ENCODE measurements at places on chromosomes 7 and 10. TPM values are rescaled to one million over a fixed set of nuclear protein-coding genes. Genes with fewer than 3 reads are reported as not detected.
A peak's percentile ranks its signal among the peaks of the same experiment; 100 is the strongest.

DNA sequence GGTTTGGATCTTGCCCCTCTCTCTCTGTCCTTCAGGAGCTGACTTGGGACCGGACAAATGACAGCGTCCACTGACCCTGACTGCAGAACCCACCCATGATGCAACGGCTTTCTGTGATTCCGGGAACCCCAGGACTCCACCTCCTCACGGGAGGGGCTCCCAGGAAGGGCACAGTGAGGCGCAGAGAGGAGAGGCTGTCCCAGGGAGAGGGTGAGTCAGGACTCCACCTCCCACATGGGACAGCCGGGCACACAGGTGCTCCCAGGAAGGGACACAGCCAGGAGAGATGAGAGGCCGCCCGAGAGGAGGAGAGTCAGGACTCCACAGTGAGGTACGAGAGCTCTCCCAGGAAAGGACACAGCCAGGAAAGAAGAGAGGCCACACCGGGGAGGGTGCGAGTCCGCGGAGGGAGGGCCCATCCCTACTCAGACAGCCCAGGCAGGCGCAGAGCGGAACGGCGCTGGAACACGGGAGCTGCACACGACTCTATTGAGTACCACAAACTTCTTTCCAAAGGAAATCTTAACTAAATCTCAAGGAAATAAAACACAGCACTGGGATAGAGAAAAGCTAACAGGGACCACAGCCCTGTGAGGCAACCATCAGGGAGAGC is 162.5 kb downstream of the MAD1L1 start:
- H3K27me3 ChIP-seq: no peaks in the 10 kb centered on the region
- H3K4me1 ChIP-seq: no peaks in the 10 kb centered on the region
- no peak overlapping the region for H3K4me3 ChIP-seq
- no peak for DNase-seq
- no peaks in the 10 kb centered on the region for H3K36me3 ChIP-seq

- H3K4me1 ChIP-seq: no peaks in the 10 kb centered on the region
- DNase-seq: no peak
These were observed 14.0 kb downstream of the IMPDH1 start for GRCh38 chr7:128395748-128396147.

- H3K27ac ChIP-seq: no peak overlapping the region
- no peaks in the 10 kb centered on the region for H3K27me3 ChIP-seq
- DNase-seq: no peak
These were observed 93.9 kb downstream of the SEPTIN7 start for GRCh38 chr7:35894721-35895120.

Gene RNF148
- 10.2 TPM for total RNA-seq

GRCh38 chr7:318878-319661 is 29.1 kb downstream of the FOXL3 start:
- H3K27ac ChIP-seq: no peak overlapping the region
- H3K36me3 ChIP-seq: no peaks in the 10 kb centered on the region
- no peaks in the 10 kb centered on the region for H3K4me1 ChIP-seq
- H3K4me3 ChIP-seq: no peak overlapping the region
- DNase-seq: peak; percentile 55
- H3K27me3 ChIP-seq: no peaks in the 10 kb centered on the region

DNA sequence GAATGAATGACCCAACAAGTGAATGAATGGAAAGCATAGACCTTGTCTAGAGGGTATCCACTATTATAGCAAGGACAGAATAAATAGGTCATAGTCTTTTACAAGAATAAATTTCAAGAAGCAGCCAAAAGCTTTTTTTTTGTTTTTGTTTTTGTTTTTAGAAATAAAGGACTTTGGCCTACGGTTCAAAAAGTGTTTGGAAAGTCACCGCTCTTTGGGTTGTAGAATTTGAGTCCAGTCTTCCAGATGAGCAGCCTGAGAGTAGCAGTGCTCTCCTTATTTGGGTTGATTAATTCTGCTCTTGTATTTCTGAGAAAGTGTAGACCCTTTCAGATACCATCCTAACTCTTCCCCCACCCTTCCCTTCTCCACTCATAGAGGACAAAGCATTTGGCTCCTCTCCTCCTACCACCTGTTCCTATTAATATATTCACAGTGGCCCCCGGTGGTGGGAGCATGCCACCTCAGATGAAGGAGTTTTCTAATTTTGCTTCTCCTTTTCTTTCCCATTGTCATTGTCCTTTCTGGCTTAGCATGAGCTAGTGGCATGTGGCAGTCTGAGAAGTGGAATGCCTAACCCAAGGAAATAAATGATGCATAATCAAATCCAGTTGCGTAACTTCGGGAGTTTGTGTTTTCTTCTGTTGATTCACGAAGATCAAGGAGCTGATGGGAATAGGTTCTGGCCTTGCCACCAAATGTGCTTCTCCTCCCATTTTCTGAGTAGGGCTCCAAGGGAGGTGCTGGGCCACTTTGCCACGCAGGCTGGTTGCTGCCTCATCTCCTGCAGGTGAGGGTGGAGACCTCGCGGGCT is 114.7 kb downstream of the CHN2 start:
- H3K4me3 ChIP-seq: no peak overlapping the region
- H3K4me1 ChIP-seq: no peaks in the 10 kb centered on the region
- H3K27me3 ChIP-seq: peaks cover 21% of the 10 kb centered on the region
- no peaks in the 10 kb centered on the region for H3K36me3 ChIP-seq
- H3K27ac ChIP-seq: no peak overlapping the region

Gene GIMAP7
- total RNA-seq: 20.6 TPM

GRCh38 chr10:116099023-116099420 is 174.0 kb downstream of the GFRA1 start:
- no peaks in the 10 kb centered on the region for H3K36me3 ChIP-seq
- H3K27me3 ChIP-seq: no peaks in the 10 kb centered on the region

- no peak overlapping the region for H3K4me3 ChIP-seq
- H3K4me1 ChIP-seq: peaks cover 21% of the 10 kb centered on the region
- H3K27ac ChIP-seq: no peak overlapping the region
- DNase-seq: peak; percentile 49
These were observed 94.1 kb downstream of the FZD1 start for GRCh38 chr7:91358303-91358702.

GRCh38 chr10:37478381-37478780 is 353.0 kb downstream of the ANKRD30A start:
- H3K36me3 ChIP-seq: no peaks in the 10 kb centered on the region
- H3K27ac ChIP-seq: no peak overlapping the region
- no peak overlapping the region for H3K4me3 ChIP-seq

DNA sequence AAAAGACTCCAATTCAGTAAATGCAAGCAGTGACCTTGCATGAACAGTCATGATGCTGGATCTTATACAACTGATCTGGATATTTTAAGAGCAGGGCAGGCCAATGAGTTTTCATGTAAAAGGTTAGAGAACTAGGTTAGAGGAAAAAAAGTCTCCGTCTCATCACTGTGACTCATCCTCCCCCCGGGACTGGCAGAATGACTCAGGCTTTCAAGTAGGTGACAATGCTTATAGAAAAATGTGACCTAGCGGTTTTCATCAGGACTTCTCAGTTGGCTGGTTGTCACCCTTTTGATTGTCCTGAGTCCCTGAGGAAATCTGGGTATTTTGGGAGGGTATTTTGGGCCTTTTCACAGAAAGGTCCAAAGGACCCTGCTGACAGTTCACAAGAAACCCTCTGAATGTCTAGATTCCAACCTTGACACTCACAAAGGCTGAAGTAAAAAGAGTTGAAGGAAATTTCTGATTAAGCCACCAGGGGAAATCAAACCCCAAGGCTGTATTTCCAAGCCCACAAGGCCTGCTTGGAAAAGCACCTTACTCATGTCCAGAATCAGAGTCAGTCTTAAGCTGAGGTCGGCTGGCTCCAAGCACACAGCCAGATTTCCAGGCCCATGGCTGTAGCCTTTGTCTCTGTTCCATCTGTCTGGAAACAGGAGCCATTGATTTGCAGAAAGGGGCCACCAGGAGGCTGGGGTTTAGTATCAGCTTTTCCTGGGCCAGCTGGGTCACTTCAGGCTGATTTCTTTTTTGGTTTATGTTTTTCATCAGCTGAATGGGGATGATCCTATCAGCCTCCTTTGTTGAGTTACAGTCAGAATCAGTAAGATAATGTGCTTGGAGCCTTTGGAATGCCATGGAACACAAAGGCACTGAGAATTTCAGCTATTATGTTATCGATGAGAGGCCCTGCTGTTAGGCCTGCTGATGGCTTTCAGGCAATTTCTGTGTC is 226.4 kb upstream of the HABP2 start:
- DNase-seq: no peak
- H3K4me3 ChIP-seq: no peak overlapping the region
- H3K36me3 ChIP-seq: no peaks in the 10 kb centered on the region

Gene HTR5A
- not detected for total RNA-seq

- no peak overlapping the region for H3K27ac ChIP-seq
- no peaks in the 10 kb centered on the region for H3K4me1 ChIP-seq
- H3K36me3 ChIP-seq: no peaks in the 10 kb centered on the region
- no peak for DNase-seq
- no peak overlapping the region for H3K4me3 ChIP-seq
These were observed 3.5 kb downstream of the NOBOX start for GRCh38 chr7:144399946-144400345.

Gene LRRC61
- total RNA-seq: 18.8 TPM

DNA sequence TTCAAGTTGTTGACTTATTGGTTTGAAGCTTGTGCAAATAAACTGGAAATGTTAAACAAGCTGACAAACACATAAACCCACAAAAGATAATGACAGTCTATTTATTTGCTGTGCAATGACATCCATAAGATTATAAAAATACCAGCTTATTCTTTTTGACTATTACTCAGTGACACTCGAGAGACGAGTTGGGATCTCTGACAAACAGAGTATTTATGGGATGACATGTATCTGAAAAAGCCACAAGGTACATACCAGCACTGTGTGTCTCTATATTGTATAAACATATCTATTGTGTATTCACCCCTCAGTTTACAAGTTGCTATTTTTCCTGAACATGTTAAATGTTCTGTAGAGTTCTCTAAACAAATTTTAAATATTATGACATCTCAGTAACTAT is 88.9 kb downstream of the CHRM2 start:
- H3K4me1 ChIP-seq: no peaks in the 10 kb centered on the region
- H3K36me3 ChIP-seq: no peaks in the 10 kb centered on the region
- DNase-seq: no peak
- no peak overlapping the region for H3K4me3 ChIP-seq
- no peak overlapping the region for H3K27ac ChIP-seq
- H3K27me3 ChIP-seq: no peaks in the 10 kb centered on the region

- no peak overlapping the region for H3K4me3 ChIP-seq
- H3K4me1 ChIP-seq: no peaks in the 10 kb centered on the region
- H3K27ac ChIP-seq: no peak overlapping the region
- DNase-seq: no peak
- no peaks in the 10 kb centered on the region for H3K36me3 ChIP-seq
These were observed 9.2 kb downstream of the LGI1 start for GRCh38 chr10:93766918-93767317.

- no peaks in the 10 kb centered on the region for H3K4me1 ChIP-seq
- DNase-seq: no peak
- H3K27ac ChIP-seq: no peak overlapping the region
- H3K4me3 ChIP-seq: no peak overlapping the region
- H3K27me3 ChIP-seq: no peaks in the 10 kb centered on the region
- peaks cover 12% of the 10 kb centered on the region for H3K36me3 ChIP-seq
These were observed 12.0 kb downstream of the IFRD1 start for GRCh38 chr7:112462236-112462635.

DNA sequence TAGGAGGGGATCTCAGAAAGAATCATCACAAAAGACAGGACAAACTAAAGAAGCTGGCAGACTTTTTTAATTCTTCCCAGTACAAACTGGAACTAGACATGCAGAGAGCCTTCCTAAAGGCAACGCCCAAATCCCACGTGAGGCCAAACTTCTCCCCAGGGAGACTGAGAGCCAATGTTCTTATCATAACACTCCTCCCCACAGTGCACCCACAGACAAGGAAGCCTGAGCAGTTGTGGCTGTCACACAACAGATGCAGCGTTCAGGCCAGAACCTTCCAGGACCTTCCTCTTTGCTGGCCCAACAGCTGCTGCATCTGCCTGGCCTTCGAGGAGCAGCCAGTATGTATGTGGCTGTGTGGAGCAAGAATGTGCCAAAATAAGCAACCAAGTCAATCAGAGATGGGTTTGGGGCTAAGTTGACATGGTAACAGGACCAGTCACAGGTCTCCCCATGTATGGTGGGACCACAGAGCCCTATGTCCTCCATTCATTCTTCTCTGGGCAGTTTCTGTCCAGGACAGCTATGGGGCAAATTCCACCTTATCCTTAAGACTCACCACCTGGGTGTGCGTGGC is 34.9 kb downstream of the SRPK2 start:
- H3K36me3 ChIP-seq: no peaks in the 10 kb centered on the region
- peaks cover 4% of the 10 kb centered on the region for H3K4me1 ChIP-seq
- H3K27ac ChIP-seq: no peak overlapping the region
- no peak overlapping the region for H3K4me3 ChIP-seq
- no peak for DNase-seq

- no peak overlapping the region for H3K27ac ChIP-seq
- peaks cover 9% of the 10 kb centered on the region for H3K36me3 ChIP-seq
- H3K4me1 ChIP-seq: peaks cover 9% of the 10 kb centered on the region
- no peak for DNase-seq
These were observed 94.5 kb downstream of the GRB10 start for GRCh38 chr7:50688226-50688590.

DNA sequence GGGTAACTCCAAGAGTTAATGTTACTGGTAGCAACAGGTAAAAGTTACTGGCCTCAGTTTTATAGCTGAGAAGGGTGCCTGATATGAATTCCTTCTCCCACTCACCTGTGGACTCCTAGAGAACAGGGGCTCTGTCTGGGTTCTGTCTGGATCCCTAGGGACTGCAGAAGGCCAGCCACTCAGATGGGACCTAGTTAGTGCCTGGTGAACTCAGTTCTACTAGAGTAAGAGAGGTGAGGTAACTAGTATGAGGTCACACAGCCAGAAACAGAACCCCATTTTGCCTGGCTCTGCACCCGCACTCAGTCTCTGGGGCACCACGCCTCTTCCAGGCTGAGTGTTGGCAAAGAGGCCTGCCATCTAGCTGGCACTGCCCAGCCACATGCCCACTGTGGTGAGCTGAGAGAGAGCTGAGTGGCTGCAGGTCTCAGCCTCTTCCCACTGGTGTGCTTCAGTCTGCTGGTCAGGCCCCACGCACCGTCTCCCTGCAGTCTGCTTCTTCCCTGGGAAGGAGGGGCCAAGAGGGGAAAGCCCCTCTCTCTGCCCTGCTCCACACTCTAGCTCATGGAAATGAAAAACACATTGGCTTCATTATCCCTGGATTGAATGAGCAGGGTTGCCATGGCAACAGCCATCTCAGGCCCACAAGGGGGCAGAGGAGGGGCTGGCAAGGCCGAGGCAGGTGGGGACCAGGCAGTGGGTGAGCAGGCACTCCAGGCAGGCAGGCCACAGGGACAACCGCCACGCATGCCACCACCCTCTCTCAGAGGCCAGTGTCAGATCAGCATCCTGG is 110.6 kb downstream of the ZMIZ1 start:
- no peak overlapping the region for H3K4me3 ChIP-seq
- DNase-seq: peak; percentile 58
- H3K27ac ChIP-seq: no peak overlapping the region
- H3K27me3 ChIP-seq: no peaks in the 10 kb centered on the region

Data from lung (tissue), 17 donors.